Iris pigment epithelial cell (primary cell): ENCODE measurements at places on chromosomes 16 and 17.

GRCh38 chr17:39281806-39282205 is 56.1 kb upstream of the STAC2 start:
- DNase-seq = peak; percentile 37

GRCh38 chr17:78172249-78173051 is 4.1 kb downstream of the SYNGR2 start:
- no peak for DNase-seq

GRCh38 chr17:27756467-27757371 is 43.6 kb downstream of the NOS2 start:
- peak; percentile 52 for DNase-seq

DNA sequence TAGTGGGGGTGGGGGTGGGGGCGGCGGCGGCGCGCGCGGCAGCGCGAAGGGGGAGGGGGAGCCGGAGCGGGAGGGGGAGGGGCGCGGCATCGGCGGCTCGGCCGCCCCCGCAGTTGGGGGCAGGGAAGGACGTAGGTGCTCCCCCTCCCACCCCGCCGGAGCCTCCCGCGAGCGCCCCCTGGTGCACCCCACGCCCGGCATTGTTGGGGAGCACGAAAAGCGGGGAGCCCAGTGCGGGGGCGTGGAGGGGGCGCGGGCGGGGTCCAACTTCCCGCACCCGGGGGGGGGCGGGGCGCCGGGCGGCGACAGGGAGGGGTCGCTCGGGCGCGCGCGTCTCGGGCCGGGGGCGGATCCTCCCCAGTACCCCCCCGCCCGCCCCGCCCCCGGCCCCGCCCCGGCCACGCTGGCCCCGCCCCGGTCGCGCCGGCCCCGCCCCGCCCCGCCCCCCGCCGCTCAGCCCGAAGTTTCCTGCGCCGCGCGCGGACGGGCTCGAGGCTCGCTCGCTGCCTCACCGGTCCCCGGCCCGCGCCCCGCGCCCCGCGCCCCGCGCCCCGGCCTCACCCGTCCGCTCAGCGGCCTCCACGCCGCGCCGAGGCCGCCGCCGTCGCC is at the start of gene CACNA1H:
CACNA1H (plus strand) TSS at position 456 of the 609 bp plus-strand sequence. CDS start 632 bp downstream, outside the sequence.
- DNase-seq = no peak

DNA sequence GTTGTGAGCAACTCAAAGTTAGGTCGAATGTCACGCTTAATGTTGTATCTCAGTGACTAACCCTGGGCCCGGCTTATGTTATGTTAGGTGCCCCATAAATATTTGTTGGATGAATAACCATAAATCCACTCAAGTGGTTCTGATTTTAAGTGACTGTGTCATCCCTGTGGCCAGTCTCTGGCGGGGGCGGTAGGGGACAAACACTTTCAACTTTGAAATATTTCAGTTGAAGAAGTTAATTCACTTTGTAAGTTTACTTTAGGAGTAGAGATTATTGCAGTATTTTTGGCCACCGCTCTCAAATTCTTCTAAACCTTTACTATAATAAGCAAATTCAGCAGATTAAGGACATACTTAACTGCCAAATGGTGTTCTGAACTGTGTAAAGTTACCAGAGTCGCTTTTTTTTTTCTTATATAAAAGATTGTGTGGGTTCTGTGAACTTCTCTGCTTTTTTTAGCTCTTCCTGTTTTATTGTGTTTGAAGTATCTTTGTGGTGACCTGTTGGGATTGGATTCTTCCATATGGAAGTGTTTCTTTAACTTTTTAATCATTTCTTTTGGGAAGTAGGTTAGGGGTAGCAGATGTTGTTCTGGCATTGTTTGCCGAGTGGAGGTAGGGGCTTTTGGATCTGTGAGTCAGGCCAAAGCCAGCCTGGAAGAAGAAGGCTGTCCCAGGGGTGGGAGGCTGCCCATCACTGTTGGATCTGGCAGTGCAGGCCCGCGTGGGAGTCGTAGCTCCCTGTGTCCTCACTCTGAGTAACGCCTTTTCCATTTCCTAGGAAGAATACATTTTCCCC is 61.4 kb upstream of the TBX2 start:
- DNase-seq = peak; percentile 67

DNA sequence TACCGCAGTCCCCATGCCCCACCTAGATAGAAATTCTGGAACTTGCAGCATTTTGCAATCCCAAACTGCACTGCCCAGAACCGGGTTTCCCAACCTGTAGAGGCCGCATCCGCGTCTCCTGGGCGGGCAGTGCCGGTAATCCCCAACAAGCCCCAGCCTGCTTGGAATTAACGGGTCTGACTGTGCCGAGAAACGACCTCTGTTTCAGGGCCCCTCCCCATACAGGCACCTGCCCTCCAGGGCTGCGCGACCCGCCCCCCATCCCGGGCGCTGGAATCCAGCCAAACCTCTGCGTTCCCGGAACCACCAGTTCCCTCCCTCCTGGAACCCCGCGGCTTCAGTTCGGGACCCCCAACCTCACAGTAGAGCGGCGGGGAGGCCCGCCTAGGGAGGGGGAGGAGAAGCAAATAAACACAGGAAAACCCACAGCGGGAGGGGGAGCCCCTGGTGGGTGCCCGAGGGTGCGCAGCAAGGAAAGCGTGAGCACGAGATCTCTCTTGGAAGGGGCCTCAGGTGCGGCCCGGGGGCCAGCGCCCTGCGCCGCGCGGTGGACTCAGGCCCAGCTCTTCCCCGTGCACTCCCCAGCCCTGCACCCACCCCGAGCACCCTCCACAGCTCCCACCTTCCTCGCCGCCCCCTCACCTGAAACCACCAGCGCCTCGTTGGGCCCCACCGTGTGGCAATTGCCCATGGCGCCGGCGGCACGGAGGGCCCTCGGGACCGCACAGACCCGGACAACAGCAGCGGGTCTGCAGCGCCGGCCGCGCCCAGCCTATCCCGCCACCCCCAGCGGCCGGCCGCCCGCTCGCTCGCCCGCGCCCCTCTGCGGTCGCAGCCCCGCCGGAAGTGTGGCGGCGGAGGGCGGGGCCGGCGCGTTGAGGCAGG is at the start of gene FLOT2:
FLOT2 (minus strand) TSS at position 850 of the 885 bp plus-strand sequence; CDS start at position 691, 159 bp downstream.
- DNase-seq = peak; percentile 63
